Activated CD4-positive, alpha-beta T cell treated with anti-CD3 and anti-CD28 coated beads, Interleukin-2, amount 10 ng/mL, durations not matched to agents 24 days and 14 days (primary cell): ENCODE measurements at places on chromosomes 7 and 10.

DNA sequence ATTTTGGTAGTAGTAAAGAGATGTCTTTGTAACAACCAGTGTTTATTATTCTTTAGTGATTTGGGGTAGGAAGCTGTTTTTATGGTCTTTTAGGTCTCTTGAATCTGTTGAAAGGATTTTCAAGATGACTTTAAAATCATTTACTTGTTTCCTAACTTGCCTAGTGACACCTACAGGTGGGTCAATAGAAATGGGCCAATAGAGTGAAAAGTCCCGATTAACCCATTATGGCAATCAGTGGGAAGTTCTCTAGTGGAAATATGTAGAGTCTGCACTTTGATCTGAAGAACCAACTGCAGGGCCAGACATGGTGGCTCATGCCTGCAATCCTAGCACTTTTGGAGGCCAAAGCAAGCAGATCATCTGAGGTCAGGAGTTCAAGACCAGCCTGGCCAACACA lies 374.7 kb upstream of the BMPER start:
- no peak for DNase-seq

DNA sequence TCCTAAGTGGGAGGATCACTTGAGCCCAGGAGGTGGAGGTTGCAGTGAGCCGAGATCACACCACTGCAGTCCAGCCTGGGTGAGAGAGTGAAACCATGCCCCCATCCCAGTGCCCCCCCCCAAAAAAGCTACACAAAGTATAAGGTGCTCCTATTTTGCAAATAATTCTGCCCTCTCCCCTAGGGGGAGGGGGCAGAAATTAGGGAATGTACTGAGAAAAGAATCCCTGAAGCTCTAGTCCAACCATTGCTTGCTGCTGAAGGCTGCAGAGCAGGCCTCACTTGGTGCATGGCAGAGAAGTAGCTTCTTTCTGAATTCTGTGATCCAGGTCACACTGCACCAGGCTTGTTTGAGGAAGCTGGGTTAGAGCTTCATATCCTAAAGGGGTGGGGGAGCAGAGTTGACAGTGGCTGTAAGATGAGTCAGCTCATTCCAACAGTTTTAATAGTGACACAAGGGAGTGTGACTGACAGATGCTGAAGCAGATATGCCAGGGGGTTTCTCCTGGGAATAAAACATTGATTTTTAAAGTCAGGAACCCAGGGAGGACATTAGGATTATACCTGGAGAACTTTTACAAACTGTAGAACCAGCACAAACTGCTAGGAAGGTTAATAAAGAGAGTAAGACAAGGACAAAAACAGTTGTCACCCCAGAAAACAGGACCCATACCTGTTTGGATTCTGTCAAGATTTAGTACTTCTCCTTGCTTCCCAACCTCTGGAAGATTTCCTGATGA lies 32.8 kb upstream of the STRIP2 start:
- DNase-seq, result no peak

DNA sequence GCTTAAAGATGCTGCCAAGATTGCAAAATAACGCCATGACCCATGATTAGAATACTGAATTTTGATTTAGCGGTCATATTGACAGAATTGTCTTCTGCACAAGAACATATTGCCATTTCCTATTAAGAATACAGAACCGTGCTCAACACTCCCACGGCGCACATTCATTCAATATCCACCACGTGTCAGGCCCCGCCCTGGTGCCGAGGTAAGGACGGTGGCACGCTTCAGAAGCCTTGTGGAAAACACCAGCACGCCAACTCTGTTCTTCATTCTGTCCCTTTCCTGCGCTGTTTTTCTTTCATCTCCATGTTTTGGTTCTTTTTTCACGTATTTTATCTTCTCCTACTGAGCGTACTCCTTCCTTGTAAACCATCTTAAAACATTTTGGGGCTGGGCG lies 189.3 kb downstream of the ZMYND11 start:
- no peak for DNase-seq

GRCh38 chr10:128687408-128687807 lies 561.2 kb upstream of the MKI67 start:
- no peak for DNase-seq
